KBM-7 (cell line): ENCODE measurements at places on chromosomes 7 and 10.

DNA sequence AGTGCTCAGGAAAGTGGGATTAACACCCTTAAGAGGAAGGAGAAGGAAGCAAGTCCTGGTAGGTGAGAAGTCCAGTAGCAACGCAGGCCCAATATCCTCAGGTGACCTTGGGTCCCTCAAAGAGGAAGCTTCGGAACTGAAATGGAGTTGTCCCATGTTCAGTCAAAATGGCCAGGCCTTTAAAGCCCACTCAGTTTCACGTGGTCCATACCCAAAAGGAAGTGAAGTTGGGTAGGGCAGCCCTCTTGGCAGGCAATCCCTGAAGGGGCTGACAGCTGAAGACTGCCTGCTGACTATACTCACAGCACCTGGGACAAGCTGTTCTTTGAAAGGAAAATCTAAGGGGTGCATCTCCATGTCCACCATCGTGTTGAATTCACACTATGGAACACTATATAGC lies 3.0 kb downstream of the GSAP start:
- DNase-seq = no peak

- no peak for DNase-seq
Observed at GRCh38 chr10:5064656-5065055, 29.6 kb upstream of the AKR1C3 start.

- DNase-seq = no peak
Observed at GRCh38 chr10:31011017-31011664, 20.5 kb downstream of the ZNF438 start.

DNA sequence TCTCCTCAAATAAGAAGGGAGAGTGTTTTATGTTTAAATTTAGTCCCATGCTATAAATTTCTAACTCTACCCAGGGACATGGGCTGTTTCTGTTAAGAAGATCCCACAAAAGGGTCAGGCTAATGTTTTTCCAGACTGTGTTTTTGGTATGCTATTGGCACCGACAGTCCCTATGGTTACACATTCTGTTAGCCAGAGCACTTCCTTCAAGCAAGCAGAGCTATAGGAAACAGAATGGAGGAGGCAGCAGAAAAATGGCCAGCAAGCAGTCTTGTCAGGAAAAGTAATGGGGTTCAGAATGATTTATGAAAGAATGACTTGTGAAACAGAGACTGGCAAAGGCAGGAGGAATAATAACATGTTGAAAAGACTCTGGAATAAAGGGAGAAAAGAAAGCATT lies 44.8 kb upstream of the PHYHIPL start:
- DNase-seq = no peak

DNA sequence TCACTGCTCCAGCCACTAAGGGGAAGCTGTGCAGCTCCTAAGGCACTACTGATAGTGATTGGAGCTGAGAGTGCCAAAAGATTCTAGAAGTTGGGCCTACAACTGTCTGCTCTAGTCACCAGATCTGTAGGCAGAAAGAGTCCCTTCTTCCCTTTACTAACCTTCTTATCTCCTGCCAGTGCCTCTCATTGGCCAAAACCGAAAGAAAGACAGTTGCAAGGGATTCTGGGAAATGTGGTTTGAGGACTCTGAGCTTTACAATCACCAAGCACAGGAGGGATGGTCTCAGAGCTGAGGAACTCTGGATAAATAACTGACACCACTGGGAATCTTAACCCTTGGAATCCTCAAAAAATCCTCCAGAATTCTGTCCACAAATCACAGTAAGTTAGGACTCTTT lies 615.8 kb downstream of the CCSER2 start:
- no peak for DNase-seq
